ENCODE measurements at places on chromosomes 5 and 9.

GRCh38 chr5:140011297-140011802 is 31.7 kb downstream of the NRG2 start:
- DNase-seq, result no peak

DNA sequence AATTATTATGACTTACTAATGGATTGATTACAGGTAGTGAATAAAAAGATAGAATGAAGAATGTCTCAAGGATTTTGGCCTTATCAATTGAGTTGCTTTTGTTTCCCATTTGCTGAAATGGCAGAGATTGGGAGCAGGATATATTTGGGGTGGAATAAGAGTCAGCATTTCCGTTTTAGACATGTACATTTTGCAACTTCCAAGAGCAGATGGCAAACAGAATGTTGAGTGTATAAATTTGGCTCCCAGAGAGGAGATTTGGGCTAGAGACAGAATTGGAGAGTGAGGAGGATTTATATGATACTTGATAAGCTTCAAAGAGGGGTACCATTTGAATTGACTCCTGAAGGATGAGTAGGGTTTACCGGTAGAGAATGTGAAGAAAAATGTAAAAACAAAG is 437.9 kb upstream of the PAPPA start:
- DNase-seq, result no peak

DNA sequence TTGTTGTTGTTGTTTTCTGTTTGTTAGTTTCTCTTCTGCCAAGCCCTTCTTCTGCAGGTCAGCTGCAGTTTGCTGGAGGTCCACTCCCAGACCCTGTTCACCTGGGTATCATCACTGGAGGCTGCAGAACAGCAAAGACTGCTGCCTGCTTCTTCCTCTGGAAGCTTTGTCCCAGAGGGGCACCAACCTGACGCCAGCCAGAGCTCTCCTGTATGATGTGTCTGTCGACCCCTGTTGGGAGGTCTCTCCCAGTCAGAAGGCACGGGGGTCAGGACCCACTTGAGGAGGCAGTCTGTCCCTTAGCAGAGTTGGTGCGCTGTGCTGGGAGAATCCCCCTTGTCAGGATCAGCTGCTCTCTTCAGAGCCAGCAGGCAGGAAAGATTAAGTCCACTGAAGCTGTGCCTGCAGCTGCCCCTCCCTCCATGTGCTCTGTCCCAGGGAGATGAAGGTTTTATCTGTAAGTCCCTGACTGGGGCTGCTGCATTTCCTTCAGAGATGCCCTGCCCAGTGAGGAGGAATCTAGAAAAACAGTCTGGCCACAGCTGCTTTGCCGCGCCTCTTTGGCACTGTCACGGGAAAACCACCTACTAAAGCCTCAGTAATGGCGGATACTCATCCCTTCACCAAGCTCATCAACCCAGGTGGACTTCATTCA is 299.2 kb downstream of the EDIL3 start:
- DNase-seq, result no peak

GRCh38 chr5:126542441-126542840 is 52.6 kb downstream of the ALDH7A1 start:
- DNase-seq, result no peak

DNA sequence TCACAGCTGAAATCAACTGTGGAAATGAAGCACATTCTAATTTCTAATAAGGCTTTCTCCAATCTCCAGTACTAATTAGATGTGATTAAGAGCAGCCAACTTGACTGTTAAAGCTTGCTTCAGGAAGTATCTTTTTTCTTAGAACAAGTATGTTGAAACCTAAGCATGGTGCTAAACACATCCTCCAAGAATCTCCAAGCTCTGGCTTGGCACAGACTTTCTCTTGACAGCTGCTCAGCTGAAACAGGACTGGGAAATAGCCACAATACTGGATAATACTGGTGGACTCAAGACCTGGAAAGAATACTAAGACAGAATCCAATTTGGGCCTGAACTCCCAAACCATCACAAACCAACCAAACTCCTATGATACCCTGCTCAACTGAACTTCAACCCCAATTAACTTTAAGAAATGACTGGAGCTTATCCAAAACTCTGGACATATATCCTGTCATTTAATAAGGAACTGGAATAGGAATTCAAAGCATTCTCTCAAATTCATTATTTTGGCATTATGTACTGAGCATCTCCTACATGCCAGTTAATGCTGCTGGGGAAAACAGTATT is 16.2 kb downstream of the PRKAA1 start:
- no peak for DNase-seq

DNA sequence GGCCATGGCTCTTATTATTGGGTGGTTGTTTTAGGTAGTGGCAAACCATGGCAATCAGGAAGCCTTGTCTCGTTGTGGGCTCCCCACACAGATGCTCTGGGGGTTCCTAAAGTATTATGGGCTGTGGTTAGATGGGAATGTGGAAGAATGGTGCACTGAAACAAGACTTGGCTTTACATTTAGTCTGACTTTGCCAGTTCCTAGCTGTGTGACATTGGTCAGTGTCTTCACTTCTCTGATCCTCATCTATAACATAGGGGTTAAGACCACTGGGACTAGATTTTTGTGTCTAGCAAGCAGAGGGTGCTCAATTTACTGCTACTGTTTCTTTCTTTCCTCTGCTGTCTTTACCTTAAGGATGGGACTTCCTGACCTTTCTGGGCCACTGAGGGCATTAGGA is 149.5 kb downstream of the HSPA4 start:
- DNase-seq, result no peak

DNA sequence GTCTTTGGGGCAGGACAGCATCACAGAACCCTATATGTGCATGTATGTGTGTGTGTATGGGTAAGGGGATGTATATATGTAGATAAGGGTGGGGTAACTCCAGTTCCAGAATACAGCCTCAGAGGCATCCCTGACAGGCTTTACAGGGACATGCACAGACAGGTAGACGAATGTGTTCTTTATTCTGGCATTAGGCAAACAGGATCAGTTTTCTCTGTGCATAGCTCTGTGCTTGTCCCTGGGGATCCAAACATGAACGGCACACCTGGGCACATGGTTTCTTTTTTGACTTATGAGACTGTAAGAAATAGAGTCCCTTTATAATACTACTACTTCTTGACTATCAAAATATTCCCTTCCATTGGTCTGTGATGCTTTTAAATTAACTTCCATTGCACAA is 120.6 kb downstream of the TRIO start:
- no peak for DNase-seq

DNA sequence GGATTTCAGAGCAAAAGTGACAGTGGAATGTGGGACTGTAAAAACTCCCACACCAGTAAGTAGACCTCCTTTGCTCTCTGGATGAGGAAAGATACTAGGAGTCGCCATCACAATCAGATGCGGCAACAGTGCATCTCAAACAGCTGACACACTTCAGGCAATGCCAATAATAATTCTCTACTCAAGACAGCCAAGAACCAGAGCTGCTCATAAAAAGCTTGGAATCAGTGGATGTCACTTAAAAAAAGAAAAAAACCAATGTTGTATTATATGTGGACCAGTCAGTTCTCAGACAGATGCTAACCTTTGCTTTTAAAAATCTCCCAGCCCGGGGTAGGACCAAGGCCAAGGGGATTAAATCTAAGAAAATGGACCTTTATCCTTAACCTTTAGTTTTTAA is 185.0 kb downstream of the GNA14 start:
- DNase-seq, result no peak

DNA sequence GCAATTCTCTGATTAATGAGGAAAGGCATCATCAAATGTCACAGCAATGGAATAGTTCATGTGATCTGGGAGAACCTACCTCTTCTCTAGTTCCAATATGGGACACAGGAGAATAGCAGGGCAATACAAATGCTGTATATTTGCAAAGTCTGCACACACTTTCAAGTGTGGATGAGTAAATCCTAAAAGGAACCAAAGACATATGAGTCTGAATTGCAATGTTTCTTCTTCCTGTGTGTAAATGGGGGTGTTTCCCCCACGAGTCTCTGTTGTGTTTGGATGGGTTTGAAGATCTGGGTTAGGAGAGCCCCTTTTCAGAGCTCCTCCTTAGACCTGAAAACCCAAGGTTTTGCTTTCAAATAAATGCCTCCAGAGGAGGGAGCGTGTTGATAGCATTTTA is 26.9 kb downstream of the SLC46A2 start:
- DNase-seq, result no peak

DNA sequence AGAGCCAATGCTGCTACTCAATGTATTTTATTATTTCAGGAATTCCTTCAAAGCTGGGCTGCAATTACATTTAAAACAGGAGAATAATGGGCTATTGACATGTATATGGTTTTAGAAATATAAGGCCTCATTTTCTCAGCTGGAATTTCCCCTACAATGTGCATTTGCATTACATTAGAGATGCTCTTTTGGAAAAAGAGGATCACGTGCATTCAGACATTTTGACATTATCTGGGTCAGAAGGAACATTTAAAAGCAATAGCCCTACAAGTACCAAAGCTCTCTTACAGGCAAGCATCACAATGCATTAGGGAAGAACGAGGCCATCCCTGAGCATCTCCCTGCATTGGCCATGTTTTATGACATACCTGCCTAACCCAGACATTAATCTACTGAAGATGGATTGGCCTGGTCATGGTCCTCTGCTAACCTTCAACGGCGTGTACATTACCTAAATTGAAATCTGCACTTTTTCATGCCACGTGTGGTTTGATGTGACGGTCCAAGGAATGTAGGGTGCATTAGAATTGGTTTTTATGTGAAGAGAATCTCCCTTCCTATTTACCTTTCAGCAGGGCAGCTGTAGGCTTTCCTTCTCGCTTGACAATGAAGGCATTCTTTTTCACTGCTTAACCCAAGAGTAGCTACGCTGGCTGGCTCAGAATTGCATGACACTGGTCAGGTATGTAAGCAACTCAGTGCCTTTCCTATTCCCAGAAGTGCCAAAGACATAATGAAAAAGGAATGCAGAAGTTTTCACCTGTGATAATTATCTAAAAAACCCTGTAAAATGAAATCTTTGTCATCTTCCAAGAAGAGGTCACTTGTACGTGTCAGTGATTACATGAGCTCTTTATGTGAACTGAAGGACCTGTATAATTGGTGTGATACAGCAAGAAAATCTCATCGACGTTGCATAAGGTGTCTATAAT is 212.3 kb upstream of the MPDZ start:
- DNase-seq, result no peak

- no peak for DNase-seq
Measured at GRCh38 chr5:157528036-157528632, 47.4 kb downstream of the ADAM19 start.

DNA sequence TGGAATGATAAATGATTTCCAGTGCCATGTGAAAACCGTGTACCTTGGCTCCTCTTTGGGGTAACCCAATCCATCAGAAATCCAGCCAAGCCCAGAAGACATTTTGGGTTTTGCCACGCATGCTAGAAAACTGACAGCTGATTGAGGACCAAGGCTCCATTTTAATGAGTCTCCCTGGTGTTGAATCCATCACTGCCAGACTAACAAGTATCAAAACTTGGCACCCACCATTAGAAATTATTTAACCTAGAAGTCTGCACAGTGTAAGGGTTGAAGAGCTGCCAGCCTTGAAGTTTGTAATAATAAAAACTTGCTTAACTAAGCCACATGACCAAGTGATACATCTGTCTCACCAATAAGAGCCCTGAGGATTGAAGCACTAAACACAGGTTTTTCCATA is 369.9 kb downstream of the DNAH5 start:
- DNase-seq, result no peak

GRCh38 chr5:75351139-75351926 is 14.3 kb downstream of the HMGCR start:
- no peak for DNase-seq

- no peak for DNase-seq
Measured at GRCh38 chr5:103207011-103207410, 51.6 kb upstream of the MACIR start.

DNA sequence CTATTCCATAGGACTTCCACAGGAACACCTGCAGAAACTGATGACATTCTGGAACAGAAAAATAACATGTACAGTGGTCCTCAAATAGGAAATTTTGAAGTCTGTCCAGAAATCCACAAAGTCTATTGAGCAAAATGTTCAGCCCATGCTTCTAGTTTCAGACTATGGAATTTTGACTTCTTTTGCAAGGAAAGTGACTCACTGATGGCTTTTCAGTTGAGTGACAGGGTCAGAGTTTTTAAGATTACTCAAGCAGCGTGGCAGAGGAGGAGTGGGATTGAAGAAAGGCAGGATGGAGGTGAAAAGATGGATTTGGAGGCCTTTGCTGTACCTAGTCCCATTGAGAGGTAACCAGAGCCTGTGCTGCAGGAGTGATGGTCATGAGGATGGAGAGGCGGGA is 151.5 kb downstream of the GOLPH3 start:
- DNase-seq, result no peak

DNA sequence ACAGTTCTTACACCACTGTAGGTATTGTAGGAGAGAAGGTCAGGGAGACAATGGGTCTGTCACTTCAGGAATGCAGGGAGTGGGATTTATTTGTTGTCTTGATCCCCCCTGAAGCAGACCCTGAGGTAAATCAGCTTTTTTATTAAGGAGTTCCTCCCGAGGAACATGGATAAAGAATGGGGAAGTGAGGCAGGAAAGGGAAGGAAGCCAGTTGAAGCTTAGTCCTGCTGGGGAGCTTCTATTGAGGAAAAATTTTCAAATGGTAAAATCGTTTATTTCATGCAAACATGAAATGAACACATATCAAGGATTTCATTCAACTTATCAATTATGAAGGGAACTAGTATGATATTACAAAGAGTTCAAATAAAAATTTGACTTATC is 318.6 kb upstream of the PIK3R1 start:
- DNase-seq, result no peak

GRCh38 chr5:173623789-173624188 is 7.3 kb upstream of the BOD1 start:
- no peak for DNase-seq

- no peak for DNase-seq
Measured at GRCh38 chr5:111472096-111472495, 40.2 kb downstream of the STARD4 start.

- no peak for DNase-seq
Measured at GRCh38 chr5:150535611-150536010, 27.7 kb downstream of the NDST1 start.

DNA sequence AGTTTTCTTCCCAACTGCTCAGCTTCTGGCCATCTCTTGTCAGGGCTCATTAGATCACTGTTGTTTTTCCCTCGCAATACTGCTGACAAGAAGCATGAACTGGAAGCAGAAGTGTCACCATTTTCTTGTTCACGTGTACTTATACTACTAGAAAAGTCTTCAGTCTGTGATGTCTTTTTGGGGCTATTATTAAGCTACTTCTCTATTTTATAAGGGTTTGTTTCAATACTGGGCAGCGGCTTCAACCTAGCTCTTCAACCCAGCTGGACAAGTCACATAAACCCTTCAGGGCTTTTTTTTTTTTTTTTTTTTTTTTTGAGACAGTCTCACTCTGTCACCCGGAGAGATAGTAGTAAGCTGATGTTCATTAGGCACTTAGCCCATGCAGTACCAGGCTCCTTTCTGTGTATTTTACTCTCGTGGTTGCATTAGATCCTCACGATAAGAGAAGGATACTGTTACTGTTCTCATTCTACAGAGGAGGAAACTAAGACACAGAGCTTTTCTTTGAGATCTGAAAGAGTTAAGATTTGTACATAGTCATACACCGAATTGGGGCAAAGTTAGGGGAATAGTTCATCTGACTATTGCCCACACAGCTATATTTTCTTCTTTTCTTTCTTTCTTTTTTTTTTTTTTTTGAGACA is 20.5 kb downstream of the RAPGEF1 start:
- no peak for DNase-seq

- no peak for DNase-seq
Measured at GRCh38 chr5:128965011-128965637, at the start of gene SLC27A6. Gene SLC27A6, plus strand, starts transcription at chr5:128965488. Its CDS starts 650 bp downstream, at chr5:128966138.

Measured in cortex of kidney (tissue), 1 donor.